ENCODE measurements at places on chromosomes 6 and 20.
A peak's percentile ranks its signal among the peaks of the same experiment; 100 is the strongest.

GRCh38 chr20:32460683-32461320, 102.7 kb downstream of the ASXL1 start:
- DNase-seq, result no peak

DNA sequence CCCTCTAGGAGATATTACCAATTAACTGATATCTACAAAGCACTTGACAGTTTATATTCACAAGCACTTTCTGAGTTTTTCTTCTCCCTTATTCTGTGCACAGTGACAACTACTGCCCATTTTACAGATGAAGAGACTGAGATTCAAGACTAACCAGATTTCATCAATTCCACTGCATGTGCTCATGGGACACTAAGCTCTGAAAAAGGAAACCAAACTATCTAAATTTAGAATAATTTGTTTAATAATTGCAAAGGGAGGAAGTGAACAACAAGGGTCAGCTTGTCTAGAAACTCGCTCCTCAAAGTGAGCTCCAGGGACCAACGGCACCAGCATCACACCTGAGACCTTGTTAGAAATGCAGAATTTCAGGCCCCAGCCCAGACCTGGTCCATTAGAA, 50.8 kb upstream of the MYLIP start:
- no peak for DNase-seq

DNA sequence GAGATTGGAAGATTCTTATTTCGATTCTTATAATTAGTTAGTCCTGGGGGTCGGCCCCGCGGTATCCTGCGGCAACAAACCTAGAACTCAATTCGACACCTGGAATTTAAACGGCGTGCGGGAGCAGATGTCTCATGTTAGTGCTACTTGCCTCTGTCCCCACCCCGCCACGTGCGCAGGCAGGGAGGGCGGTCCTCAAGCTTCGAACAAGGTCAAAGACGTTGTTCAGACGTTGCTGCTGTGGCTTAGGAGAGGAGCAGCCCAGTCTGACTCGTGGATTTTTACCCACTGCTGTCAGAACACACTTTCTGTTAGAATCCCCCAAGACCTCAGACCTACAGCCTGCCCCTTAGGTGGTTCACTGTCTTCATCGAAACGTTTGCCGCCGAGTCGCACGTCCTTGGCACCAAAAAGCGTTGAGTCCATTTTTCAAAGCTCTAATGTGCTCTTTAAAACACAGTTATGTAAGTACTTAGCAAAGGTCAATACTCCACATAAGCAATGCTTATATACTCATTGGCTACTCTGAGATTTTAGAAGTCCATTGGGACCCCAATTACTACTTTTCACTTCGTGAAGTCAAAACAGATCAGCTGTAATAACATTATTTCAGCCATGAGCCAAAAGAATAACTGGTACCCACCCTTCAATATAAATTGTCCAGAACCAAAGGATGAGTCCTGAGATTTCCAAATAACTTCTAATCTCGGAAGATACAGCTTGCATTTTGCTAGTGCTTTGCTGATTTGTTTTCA, 2.7 kb upstream of the C6orf62 start:
- peak; percentile 70 for DNase-seq

GRCh38 chr20:62219101-62219991, 732 bp downstream of the HRH3 start:
- no peak for DNase-seq

DNA sequence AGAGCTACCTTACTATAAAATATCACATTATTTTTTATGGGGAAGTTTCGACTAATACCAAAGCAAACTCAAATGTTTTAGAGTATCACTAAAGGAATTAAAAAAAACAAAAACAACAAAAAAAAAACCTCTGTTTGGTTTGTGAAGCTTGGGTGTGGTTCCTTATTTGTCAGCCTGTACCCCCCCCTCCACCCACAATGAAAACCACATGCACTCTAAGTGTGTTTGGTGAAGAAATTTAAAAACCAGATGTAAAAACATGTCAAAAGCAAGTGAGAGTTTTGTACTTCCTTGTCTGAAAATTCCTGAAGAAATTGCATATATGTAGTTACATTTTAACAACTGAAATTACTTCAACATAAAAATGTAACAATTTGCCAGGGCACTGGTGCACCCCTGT, 3.1 kb downstream of the STK38 start:
- DNase-seq, result no peak

- DNase-seq, result no peak
Observed at GRCh38 chr20:58008413-58008812, 220.0 kb downstream of the ANKRD60 start.

GRCh38 chr20:48360342-48360975, 467.3 kb downstream of the PREX1 start:
- no peak for DNase-seq

DNA sequence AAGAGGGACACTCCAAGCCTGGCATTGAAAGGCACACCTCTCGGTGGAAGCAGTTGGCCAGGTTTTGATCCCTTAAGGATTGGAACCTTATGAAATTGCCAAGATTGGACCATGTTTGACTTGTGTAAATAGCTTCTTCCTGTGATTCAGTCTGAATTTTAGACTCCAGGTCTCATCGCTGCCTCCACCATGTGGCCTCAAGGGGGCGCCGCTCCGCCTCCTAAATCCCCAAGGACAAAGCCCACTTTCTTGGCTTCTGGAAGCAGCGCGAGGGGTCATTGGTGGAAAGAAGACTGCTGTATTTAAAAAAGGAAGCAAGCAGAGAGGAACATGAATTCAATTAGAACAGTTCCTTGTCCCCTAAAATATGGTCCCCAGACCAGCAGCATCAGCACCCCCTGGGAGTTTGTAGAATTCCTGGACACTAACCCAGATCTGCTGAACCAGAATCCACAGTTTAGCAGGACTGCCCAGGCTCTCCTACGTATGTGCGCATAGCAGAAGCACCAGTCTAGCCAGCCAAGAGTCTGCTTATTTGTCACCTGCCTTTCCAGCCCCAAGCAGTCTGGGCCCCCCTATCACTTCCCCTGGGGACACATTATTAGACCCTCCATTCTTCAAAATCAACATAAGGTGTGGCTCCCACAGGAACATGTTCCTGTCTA, 108.5 kb downstream of the LY86 start:
- peak; percentile 36 for DNase-seq

DNA sequence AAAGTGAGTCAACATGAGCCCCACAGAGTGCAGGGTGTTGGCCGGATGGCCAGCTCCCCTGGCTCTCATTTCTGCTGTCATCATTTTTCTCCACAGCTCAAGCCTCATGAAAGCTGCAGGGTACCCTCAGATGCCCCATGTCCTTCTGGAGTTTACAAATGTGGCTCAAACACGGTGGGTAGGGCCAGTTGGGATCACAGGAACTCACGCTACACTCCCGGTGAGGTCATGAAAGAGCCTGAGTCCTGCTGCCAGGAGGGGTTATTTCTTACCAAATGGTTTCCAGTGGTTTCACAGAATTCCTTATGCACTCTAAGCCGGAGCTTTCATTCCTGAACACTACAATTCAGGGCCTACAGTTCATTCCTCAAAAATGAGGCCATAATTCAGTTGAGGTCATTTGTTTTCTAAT, 78.7 kb downstream of the TMEM170B start:
- DNase-seq, result no peak

- no peak for DNase-seq
Observed at GRCh38 chr6:145860562-145860961, 46.0 kb upstream of the FBXO30 start.

DNA sequence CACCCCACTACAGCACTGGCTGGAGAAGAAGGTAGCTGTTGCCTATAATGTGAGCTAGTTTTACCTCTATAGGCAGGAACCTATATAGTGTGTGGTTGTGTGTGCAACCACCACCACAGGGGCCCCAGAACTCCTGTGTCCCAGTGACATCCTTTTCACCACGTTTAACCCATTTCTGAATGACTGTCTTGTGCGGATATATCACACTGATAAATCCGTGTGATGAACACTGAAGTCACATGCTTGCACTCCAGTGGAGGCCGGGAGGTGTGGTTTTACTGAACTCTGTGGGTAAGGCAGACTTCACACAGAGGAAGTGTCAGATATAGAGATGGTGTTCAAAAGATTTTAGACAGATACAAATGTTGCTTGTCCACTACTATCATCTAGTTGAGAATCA, 32.5 kb downstream of the SDHAF4 start:
- no peak for DNase-seq

DNA sequence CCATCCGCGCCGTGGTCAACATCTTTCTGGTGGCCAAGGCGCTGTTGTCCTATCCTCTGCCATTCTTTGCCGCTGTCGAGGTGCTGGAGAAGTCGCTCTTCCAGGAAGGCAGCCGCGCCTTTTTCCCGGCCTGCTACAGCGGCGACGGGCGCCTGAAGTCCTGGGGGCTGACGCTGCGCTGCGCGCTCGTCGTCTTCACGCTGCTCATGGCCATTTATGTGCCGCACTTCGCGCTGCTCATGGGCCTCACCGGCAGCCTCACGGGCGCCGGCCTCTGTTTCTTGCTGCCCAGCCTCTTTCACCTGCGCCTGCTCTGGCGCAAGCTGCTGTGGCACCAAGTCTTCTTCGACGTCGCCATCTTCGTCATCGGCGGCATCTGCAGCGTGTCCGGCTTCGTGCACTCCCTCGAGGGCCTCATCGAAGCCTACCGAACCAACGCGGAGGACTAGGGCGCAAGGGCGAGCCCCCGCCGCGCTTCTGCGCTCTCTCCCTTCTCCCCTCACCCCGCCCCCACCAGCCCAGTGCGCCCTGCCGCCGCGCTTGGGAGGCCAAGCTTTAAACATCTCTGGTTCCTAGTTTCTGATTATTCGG, 4.0 kb downstream of the SLC32A1 start:
- DNase-seq, result no peak

DNA sequence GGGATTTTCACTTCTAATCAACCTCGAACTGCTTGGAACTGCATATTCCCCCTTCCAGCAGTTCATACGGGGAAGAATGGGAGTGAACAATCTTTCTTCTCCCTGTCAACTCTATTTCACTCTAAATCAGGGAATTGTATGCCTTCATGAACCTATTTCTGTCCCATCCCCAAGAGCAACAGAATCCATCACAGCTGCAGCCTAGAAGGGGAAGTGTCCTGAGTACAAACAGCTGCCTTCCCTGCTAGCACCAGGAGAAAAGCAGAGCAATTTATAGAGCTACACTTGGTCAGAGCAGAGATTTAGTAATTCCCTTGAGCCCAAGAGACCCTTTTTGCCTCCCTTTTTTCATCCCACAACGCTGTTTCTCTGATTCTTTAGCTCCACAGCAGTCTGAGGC, 208.4 kb downstream of the ADGRG6 start:
- no peak for DNase-seq

- DNase-seq, result no peak
Observed at GRCh38 chr20:38447251-38447661, 12.1 kb upstream of the SNHG17 start.

- no peak for DNase-seq
Observed at GRCh38 chr6:113018351-113019151, 671.4 kb downstream of the RFPL4B start.

DNA sequence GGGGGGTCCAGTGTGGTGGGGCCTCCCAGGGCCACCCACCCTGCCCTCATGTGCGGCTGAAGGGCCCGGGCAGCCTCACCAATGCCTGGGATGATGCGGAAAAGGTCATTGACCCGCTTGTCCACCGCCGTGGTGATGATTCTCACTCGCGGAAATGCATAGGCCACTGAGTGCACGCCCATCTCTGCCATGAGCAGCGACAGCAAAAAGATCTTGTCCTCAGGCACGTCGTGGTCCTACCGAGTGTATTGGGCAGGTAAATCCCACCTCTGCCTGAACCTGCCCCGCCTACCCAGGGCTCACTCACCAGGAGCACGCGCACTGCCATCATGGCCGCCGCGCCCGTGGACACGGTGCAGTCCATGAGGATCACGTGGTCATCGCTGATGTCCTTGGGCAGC, 16.1 kb downstream of the UCKL1 start:
- no peak for DNase-seq

DNA sequence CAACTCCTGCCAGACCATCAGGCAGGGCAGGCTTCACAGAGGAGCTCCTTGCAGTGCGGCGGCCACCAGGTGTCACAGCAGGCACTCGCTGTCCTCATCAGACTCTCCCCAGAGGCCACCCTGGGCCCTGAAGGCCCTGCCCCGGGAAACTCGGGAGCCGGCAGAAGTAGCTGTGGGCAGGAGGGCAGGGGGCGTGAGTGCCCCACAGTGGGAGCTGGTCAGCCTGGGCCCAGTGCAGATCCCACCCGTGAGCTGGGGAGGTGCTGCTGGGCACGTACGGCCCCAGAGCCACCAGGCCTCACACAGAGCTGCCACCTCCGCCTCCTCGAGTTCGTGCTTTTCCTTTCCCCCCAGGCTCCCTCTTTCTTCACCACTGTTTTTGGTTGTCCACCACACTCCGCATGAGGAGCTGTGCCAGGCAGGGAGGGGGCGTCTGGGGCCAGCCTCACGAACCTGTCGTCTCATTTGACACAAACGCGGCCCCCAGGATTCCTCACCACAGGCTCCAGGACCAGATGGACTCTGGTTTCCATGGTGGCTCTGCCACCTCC, 33.8 kb downstream of the FRMD1 start:
- DNase-seq, result no peak

DNA sequence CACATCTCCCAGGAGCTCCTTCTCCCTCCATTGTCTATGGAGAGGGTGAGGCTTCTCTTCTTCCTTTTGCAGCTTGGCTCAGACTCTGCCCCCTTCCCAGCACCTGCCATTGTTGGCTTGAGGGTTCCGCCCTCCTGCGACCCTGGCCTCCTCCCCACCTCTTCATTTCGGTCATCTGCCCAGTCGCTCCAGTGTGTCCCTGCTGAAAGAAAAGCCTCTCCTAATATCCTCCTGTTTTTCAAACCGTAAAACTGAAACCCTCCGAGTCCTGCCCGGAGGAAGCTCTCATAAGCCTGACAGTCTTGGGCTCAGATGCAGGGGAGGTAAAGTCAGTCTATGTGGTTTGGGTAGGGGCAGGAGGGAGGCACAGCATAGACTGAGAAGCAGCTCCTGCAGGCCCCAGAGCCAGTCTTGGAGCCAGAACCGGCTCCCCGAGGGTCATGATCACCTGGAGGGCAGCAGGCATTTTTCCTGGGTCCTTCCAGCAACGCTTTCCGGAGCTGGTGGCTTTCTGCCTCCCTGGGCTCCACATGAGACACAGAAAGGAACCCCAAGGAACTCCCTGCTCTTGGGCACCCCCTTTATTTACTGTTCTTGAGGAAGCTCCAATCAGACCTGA, 235.1 kb downstream of the SMOC2 start:
- no peak for DNase-seq

GRCh38 chr6:40394381-40394780, 192.8 kb downstream of the LRFN2 start:
- DNase-seq, result no peak

GRCh38 chr20:15209537-15209936, 872.1 kb upstream of the FLRT3 start:
- no peak for DNase-seq

Data from NCI-H2029 treated with DMSO at 0.1 percent for 48 hours (cell line).